ENCODE measurements at places on chromosomes 4 and X. TPM values are rescaled to one million over a fixed set of nuclear protein-coding genes. Genes with fewer than 3 reads are reported as not detected.

RELL1 gene
- polyA plus RNA-seq, result 11.1 TPM

ARHGEF6 gene
- 0.01 TPM for polyA plus RNA-seq

TMEM31 gene
- polyA plus RNA-seq, result 0.16 TPM

SLITRK2 gene
- polyA plus RNA-seq, result not detected

GPR143 gene
- polyA plus RNA-seq, result 0.57 TPM

ARX gene
- not detected for polyA plus RNA-seq

DNA sequence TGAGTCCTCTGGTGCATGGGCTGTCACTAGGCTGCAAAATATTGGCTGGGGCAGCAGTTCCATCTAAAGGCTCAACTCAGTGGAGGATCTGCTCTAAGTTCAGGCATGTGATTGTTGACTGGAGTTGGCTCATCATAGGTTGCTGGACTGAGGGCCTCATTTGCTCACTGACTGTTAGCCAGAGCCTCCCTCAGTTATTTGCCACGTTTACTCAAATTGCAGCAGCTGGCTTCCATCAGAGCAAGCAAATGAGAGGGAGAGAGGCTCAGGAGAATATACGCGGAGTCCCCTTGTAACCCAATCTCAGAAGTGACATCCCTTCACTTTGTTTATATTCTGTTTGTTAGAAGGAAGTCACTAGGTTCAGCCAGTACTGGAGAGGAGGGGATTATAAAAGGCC lies 54.1 kb downstream of the BMP3 start:
- no peak for DNase-seq

DNA sequence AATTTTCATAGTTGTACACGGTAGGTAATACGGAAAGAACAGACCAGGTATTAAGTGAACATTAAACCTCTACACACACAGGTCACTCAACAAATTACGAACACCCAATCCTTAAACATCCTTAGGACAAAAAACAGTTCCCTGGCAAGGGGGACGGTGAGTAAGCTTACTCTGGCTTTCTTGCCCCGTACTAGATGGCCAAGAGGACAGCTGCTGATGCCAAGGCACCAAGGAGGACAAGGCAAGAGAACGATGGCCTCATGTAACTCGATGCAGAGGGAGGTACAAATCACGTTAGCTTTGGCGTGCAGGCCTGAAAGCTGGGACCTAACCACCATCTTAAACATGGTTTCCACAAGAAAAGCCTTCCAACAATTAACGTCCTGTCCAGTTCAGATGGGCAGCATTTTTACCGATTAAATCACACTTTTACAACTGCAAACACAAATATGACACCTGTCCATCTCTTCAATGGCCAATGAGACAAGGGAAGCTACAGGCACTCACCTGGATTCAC lies 23.7 kb downstream of the FAT1 start:
- DNase-seq, result no peak

DNA sequence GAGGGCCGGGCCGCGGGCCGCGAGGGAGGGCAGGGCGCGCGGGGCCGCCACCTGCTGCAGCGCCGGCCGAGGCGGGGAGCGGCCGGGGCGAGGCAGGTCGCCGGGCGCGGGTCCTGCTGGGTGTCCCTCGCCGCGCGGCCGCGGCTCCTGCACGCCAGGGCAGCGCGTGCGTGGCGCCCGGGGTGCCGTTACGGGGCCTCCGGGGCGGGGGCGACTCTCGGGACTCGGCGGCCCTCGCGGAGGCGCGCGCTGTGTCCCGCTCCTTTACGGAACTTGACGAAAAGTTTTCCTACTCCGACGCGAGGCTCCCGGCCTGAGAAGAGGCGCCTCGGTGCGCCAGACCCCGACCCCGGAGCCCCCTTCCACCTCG lies 329 bp downstream of the TBC1D14 start:
- DNase-seq, result no peak

- DNase-seq, result no peak
These were observed 169.8 kb upstream of the BCOR start for GRCh38 chrX:40267334-40268187.

Data from HepG2 (cell line).